ENCODE measurements at places on chromosomes 5 and 9. TPM values are rescaled to one million over a fixed set of nuclear protein-coding genes. Genes with fewer than 3 reads are reported as not detected.

GRCh38 chr5:52378237-52378636 lies 409.5 kb upstream of the ITGA1 start:
- no peak overlapping the region for H3K27ac ChIP-seq
- no peak for DNase-seq
- H3K4me1 ChIP-seq: no peaks in the 10 kb centered on the region
- no peaks in the 10 kb centered on the region for H3K27me3 ChIP-seq
- H3K4me3 ChIP-seq: no peak overlapping the region

- peak overlapping the region; percentile 88 for H3K27ac ChIP-seq
- no peaks in the 10 kb centered on the region for H3K36me3 ChIP-seq
- H3K4me1 ChIP-seq: peaks cover 27% of the 10 kb centered on the region
- H3K4me3 ChIP-seq: no peak overlapping the region
- DNase-seq: peak; percentile 1
- no peaks in the 10 kb centered on the region for H3K27me3 ChIP-seq
Observed at GRCh38 chr9:134657666-134658377, 16.2 kb downstream of the COL5A1 start.

DNA sequence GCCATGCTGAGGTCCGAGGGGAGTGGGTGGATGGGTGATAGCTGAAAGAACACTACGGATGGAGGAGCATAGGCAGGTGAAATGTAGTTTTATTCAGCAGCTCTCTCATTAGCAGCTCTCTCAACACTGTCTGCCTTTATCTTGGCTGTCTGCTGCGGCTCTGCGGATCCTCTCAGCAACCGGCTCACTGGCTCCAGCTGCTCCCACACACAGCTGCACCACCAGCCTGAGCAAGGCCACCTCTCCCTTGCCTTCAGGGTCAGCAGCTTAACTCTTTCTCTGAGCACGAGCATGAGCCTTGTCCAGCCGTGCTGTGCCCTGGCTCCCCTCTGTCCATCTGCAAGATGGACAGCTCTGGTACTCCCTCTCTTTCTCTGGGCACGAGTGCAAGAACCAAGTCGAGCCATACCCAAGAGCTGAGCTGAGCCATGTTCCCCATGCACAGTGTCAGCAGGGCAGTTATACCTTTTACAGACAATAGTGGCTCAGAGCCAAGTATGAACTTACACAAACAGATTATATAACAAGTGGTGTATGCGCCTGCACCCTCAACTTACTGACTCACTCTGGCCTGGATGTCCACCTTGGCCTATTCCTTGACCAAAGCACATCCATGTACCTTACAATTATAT lies 108.5 kb downstream of the MACIR start:
- H3K4me3 ChIP-seq: no peak overlapping the region
- no peaks in the 10 kb centered on the region for H3K27me3 ChIP-seq
- H3K36me3 ChIP-seq: no peaks in the 10 kb centered on the region

- no peak for DNase-seq
- no peak overlapping the region for H3K27ac ChIP-seq
Observed at GRCh38 chr5:84535281-84535680, 150.6 kb upstream of the EDIL3 start.

GRCh38 chr5:42074353-42074752 lies 149.3 kb downstream of the FBXO4 start:
- no peak for DNase-seq
- no peaks in the 10 kb centered on the region for H3K4me1 ChIP-seq
- H3K4me3 ChIP-seq: no peak overlapping the region
- no peaks in the 10 kb centered on the region for H3K27me3 ChIP-seq
- no peak overlapping the region for H3K27ac ChIP-seq
- H3K36me3 ChIP-seq: no peaks in the 10 kb centered on the region

DNA sequence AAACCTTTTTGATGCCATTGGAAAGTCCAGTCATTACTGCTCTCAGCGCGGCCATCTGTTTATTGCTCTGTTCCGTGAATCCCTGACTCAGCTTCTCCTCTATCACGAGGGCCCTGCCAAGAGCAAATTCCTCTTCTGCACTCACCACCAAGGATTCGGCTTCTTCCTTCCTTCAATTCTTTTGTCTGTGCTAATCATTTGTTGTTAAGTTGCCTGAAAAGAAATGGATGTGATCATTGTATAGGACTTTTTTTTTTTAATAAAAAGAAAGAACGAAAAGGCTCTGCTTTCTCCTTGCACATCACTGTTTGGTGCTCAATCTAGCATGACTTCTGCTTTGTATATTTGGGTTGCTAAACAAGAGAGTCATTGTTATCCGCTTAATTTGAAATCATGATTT lies 128.7 kb upstream of the PIK3R1 start:
- H3K27ac ChIP-seq: no peak overlapping the region
- H3K4me1 ChIP-seq: peaks cover 3% of the 10 kb centered on the region
- H3K4me3 ChIP-seq: no peak overlapping the region
- no peaks in the 10 kb centered on the region for H3K27me3 ChIP-seq
- no peaks in the 10 kb centered on the region for H3K36me3 ChIP-seq

- H3K4me3 ChIP-seq: no peak overlapping the region
- peaks cover 21% of the 10 kb centered on the region for H3K36me3 ChIP-seq
- DNase-seq: no peak
Observed at GRCh38 chr9:89386797-89387196, 68.5 kb downstream of the SECISBP2 start.

GRCh38 chr5:151108566-151108965 lies 27.7 kb upstream of the TNIP1 start:
- H3K4me3 ChIP-seq: no peak overlapping the region
- H3K4me1 ChIP-seq: peaks cover 9% of the 10 kb centered on the region
- no peak for DNase-seq
- H3K27me3 ChIP-seq: no peaks in the 10 kb centered on the region

Gene F2RL1
- total RNA-seq: 0.53 TPM

Gene CER1
- not detected for total RNA-seq

All from ascending aorta (tissue), 2 donors.